ENCODE measurements at places on chromosomes 11 and 22.

DNA sequence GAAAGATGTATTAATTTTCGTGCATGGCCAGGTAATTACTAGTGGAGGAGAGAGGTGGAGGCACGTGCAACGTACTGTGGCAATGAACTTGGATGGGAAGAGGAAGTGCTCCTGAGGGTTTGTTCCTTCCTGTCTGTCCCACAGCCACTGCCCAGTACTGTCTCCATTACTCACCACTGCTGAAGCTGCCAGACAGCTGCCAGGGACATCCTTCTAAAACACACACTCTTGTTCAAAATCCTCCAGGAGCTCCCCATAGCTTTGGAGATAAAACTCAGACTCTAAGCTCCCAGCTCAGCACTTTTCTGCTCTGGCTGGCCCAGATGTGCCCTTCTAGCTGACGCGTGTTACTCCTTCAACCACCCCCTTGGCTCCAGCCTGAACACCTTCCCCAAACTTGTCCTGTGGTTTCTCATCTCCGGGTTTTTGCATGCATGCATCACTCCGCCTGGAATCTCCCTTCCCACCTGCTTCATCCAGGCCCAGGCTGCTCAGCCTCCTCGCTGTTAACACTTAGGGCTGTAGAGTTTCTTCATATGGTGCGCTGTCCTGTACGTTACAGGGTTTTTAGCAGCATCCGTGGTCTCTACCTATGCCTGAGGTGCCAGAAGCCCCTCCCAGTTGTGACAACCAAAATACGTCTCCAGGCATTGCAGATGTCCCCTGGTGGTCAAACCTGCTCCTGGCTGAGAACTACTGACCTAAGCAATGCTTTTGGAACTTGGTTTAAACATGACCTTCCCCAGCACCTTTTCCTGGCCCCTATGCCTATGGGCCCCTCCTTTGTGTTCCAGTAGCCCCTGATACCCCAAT is 69.5 kb downstream of the C11orf91 start:
- DNase-seq: no peak

DNA sequence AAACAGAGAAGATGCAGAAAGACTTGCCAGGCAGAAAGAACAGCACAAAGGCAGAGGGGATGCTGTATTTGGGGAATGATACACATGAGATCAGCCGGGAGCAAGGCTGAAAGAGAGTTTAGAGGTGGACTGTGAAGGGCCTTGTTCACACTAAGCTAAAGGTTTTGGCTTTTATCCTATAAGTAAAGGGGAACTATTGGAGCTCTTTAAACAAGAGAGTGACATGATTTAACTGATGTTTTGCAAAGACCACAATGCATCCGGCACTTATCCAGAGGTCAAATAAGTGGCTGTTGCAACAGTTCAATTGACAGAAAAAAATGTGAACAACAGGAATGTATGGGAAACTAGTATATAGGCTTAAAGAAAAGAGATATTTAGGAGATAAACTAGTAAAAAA is 64.7 kb upstream of the RRAS2 start:
- no peak for DNase-seq

DNA sequence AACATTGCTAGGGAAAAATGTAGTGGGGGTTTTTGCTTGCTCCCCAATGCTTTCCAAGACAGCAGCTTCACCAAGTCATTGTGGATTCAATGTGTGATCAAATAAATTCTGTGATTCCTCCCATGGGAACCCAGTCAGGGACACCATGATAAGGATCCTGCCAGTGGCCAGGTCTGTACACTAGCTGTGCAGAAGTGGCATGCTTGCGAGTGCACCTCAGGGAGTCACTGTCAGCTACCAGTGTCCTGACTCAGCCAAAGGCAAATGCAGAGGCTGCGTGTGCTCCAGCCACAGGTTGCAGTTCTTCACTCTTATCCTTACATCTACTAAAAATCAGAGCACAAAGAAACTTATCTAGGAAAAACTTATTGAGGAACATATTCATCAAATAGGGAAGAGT is 9.4 kb upstream of the ACRV1 start:
- no peak for DNase-seq

DNA sequence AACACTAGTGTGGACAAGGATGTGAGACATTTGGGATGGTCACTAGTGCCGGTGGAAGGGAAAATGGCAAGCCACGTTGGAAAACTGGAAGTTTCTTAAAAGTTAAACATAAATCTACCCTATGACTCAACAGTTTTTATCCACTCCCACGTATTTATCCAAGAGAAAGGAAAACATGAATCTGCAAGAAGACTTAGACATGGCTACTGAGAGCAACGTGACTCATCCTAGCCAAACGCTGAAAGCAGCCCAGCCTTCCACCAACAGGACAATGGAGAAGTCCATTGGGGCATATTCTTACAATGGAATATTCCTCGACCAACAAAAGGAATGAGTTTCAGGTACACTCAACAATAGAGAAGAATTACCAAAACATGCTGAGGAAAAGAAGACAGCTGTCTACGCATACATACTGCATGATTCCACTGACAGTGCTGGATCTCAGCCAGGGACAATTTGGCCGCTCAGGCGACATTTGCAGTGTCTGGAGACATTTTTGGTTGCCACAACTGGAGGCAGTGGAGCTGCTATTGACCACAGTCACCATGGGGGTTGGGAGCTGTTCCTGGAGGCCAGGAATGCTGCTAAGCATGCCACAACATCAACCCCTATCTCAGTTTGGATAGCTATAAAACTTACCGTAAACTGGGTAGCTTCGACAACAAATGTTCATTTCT is 21.2 kb downstream of the SYT13 start:
- DNase-seq: no peak

GRCh38 chr11:36702330-36703054 is 104.5 kb upstream of the RAG2 start:
- no peak for DNase-seq

DNA sequence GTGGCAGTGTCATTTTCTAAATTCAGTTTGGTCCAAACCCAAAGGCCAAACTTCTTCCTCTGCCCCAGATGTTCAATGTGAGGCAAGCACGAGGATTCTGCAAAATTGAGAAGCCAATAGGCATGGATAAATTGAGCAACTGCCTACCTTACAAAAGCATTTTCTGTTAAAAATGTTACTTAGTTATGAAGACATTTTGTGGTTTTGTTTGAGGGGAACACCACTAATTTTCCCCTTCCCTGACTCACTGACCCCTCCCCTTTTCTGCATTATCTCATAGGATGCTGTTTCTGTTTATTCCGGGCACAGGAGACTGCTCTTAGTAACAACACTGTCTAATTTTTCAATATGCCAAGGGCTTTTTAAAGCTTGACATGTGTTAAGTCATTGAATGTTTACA is 462.8 kb downstream of the INSC start:
- DNase-seq: no peak

- no peak for DNase-seq
Measured at GRCh38 chr11:114025329-114025907, 34.1 kb upstream of the ZBTB16 start.

DNA sequence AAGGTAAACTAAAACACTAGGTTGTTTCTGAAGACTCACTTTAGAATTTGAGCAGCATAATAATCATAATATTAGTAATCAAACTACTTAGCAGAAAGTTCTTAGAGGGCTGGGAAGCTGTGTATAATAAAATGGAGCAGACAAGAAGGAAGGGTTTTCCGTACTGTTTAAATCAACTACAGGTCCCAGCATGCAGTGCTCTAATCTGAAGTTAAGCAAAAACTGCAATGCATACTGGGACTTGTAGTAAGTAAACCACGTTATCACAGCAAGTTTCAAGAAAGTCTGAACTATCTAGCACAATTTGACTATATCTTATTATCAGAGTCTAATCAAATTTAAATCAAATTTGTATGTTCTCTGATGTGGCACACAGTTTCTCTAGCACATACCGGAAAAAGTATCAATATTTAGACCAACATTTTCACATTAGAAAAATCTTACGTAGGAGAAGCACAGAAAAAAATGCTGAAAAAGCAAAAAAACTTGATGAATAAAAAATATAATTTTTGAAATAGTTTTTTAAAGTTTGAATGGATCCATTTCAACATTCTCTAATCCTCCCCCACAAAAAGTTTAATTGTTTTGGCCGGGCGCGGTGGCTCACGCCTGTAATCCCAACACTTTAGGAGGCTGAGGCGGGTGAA is 8.2 kb downstream of the PHF21A start:
- DNase-seq: no peak

DNA sequence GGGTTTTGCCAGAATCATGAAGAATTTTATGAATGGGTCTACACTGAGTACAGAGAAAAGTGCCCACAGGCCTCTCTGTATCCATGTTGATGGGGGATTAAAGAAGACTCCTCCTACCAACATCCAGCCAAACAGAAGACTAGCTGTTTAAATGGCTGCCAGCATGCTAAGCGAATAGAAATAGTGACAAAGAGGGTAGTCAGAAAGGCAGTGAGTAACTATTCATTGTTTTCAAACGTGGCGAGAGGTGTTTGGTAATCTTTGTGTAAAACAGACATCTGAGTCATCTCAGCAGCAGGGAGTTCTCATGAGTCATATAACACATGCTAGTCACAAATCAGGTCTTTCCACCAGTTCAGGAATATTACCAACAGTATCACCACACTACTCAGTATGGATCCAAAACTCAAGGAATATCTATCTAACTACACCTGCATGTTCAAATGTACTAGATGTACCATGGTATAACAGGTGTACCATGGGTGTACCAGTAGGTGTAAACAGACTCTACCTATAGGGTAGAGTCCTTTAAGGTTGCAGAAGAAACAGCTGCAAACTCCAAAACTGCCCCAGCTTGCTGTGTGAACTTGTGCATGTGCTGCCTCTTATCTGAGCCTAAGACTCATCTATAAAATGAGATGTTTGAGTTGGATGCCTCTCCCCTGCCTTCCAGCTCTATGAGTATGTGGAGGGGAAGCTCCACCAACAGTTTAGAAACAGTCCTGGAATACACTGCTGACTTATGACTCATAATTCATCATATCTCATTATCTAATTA is 82.0 kb downstream of the SLC1A2 start:
- no peak for DNase-seq

GRCh38 chr22:50067244-50067643 is 9.1 kb upstream of the TTLL8 start:
- DNase-seq: no peak

DNA sequence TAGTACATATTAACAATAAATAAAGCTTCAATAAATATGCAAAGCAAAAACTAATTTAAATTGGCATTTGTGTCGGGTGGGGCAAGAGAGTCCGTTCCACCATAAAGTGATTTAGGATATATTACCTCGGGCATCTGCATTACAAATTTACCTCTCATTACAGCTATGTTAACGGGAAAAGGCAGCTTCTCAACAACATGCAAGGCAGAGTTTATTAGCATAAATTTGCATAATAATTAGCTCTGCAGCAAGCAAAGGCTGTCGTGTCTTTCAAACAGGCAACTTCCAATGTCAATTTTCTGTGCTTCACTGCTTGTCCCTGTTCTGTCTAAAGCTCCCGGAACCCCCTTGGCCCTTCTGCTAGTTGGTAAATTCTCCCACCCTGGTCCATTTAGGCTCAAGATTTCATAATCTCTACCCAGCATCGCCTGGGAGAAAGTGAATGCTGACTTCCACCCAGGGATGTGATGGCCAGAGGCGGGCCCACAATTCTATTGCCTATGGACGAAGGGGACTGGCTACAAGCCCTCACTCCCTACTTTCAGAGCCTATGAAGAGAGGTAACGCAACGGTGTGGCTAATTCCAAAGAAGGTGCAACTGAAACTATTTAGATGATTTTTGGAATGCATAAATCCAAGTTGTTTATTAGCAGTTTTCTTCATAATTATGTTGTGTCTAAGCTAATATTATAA is 462.1 kb downstream of the OPCML start:
- no peak for DNase-seq

DNA sequence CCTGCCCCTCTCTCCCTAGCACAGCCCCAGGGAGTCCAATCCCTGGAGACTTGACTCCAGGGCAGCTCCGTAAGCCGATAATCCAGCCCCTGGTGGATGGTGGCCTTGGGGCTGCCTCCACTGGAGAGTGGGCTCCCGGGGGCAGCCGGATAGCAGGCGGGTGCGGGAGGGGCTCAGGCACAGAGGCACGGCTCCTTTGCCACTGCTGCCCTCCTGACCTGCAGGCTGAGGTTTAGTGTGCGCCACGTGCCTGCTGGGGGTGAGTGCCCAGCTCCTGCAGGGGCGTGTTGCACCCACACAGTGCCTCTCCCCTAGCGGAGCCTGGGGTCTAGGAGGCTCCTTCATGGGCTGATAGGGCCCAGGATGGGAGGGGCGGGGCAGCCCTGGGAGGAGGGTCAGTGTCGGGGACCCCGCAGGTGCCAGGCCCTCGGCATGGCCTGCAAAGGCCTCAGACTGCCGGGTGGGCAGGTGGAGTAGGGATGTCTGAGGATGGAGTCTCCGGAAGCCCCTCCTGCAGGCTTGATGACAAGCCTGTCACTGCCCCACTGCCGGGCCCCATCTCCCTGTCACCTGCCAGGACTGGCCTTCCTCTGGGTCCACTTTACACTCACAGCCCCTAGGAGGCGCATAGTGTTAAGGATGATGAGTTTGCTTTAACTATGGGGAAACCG is 5.6 kb downstream of the DUSP8 start:
- DNase-seq: no peak

DNA sequence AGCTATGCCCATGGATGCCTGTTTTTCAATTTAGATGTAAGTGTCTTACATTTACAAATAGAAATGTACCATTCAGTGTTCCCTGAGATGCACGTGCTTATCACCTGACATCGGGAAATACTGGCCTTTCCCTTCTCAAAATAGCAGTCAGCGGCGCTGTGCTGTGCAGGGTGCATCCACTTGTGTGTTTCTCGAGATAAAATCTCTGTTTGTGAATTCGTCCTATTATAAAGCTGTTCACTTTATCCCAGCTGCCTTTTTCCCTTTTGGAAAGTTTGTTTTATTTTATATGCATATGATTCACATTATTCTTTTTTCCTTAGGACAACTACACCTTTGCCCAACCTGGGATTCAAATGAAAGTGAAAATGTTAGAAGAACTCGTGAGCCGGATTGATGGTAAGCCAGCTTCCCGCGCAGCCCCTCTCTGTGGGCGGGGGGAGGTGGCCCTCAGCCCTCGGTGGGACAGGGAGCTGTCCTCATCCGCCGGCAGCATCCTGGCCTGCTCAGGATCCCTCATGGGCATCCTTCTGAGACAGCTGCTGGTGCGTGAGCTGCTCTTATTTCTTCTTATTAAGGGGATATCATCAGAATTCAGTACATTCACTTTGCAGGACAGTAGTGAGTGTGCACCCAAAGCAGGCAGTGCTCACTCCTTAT is 235.0 kb downstream of the TBC1D22A start:
- no peak for DNase-seq

- DNase-seq: no peak
Measured at GRCh38 chr11:75311858-75312288, 39.6 kb downstream of the ARRB1 start.

- no peak for DNase-seq
Measured at GRCh38 chr11:11965656-11966353, 42.6 kb downstream of the DKK3 start.

DNA sequence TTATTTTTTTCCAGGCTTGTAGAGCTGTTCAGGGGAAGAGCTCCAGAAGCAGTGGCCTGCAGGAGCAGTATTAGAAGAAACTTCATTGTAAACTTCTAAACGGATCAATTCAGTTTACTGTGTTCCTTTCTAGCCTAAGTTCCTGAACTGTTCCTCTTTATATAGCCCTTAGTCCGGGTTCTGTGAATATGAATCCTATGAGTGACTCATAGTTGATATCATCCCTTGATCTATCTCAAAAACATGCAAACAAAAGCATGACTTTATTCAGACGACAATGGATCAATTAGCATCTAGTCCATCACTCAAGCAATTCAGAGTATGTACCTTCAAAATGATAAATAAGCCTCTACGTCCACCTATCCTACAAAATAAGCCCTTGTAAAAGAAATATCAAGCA is at the start of gene MMP12:
Gene MMP12 (minus strand): TSS at position 131 of the 400 bp plus-strand sequence. CDS start 45 bp downstream, at position 86.
- DNase-seq: no peak

GRCh38 chr11:10485646-10486045 is 30.6 kb downstream of the AMPD3 start:
- DNase-seq: no peak
